Large intestine (tissue), 12 donors: ENCODE measurements at places on chromosomes 2 and 18.

- no peak overlapping the region for H3K27ac ChIP-seq
- H3K4me1 ChIP-seq, result peaks cover 3% of the 10 kb centered on the region
- H3K27me3 ChIP-seq, result no peaks in the 10 kb centered on the region
- no peak overlapping the region for H3K4me3 ChIP-seq
- H3K36me3 ChIP-seq, result no peaks in the 10 kb centered on the region
- DNase-seq, result no peak
These were observed 2.3 kb downstream of the ZC3H6 start for GRCh38 chr2:112277596-112278220.

- DNase-seq, result no peak
- H3K36me3 ChIP-seq, result no peaks in the 10 kb centered on the region
- H3K4me1 ChIP-seq, result no peaks in the 10 kb centered on the region
- no peak overlapping the region for H3K4me3 ChIP-seq
- no peaks in the 10 kb centered on the region for H3K27me3 ChIP-seq
- H3K27ac ChIP-seq, result no peak overlapping the region
These were observed 195.1 kb downstream of the TXNL1 start for GRCh38 chr18:56443166-56443907.

DNA sequence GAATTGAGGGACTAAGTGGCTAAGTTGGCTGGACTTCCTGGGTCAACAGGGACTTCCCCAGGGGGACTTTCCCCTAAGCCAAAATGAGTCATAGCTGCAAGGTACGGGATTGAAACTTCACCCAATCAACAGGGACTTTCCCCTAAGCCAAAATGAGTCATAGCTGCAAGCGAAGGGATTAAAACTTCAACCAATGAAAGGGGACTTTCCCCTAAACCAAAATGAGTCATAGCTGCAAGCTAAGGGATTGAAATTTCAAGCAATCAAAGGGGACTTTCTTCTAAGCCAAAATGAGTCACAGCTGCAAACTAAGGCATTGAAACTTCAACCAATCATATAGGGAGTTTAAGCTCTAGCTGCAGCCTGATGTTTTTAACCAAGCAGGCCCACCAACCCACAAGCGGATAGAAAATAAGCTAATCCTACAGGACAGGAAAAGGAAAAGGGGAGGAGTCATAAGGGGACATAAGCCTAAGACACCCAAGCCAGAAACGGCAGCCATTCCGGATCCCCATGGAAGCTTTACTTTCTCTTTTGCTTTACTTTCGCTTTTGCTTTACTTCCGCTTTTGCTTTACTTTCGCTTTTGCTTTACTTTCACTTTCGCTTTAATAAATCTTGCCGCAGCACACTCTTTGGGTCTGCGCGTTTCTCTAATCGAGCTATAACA lies 1375.4 kb upstream of the CELF4 start:
- H3K27me3 ChIP-seq, result no peaks in the 10 kb centered on the region
- DNase-seq, result no peak
- no peak overlapping the region for H3K4me3 ChIP-seq
- no peak overlapping the region for H3K27ac ChIP-seq

DNA sequence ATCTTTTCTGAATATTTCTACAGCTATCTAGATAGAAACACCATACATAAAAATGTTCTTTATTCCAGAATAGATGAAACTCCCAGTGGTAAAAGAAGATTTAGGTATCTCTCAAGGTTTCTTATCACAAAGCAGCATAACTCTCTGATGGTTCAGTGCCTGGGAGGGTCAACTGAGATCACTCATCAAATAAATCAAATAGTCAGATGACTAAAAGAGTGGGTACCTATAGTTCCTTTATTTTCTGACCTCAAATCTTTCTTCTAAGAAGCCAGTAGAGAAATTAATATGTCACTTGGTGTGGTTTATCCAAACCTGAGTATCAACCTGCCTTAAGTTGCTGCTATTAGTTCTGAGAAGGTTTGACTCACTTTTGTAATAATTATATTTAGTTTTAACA lies 120.9 kb downstream of the TMEFF2 start:
- no peaks in the 10 kb centered on the region for H3K27me3 ChIP-seq
- H3K4me3 ChIP-seq, result no peak overlapping the region
- no peak overlapping the region for H3K27ac ChIP-seq
- DNase-seq, result no peak
- H3K4me1 ChIP-seq, result no peaks in the 10 kb centered on the region

DNA sequence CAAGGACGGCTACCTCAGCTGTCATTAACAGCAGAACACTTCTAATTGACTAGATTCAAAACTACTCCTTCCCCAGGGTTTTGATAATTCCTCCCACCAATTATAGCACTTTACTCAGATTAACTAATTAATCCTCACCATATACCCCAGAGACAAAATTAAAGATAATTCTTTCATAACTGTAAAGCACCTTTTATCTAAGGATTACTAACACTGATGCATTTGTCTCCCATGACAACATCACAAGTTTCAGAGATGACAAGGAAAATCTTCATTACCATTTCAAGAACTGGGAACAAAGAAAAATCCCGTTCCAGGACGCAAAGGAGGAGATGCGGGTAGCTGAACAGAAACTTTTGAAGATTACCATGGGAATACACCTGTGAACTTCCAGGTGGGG lies 129.4 kb upstream of the ITGA6 start:
- no peak for DNase-seq
- no peaks in the 10 kb centered on the region for H3K36me3 ChIP-seq
- no peak overlapping the region for H3K27ac ChIP-seq
- H3K4me1 ChIP-seq, result peaks cover 7% of the 10 kb centered on the region
- H3K27me3 ChIP-seq, result no peaks in the 10 kb centered on the region

DNA sequence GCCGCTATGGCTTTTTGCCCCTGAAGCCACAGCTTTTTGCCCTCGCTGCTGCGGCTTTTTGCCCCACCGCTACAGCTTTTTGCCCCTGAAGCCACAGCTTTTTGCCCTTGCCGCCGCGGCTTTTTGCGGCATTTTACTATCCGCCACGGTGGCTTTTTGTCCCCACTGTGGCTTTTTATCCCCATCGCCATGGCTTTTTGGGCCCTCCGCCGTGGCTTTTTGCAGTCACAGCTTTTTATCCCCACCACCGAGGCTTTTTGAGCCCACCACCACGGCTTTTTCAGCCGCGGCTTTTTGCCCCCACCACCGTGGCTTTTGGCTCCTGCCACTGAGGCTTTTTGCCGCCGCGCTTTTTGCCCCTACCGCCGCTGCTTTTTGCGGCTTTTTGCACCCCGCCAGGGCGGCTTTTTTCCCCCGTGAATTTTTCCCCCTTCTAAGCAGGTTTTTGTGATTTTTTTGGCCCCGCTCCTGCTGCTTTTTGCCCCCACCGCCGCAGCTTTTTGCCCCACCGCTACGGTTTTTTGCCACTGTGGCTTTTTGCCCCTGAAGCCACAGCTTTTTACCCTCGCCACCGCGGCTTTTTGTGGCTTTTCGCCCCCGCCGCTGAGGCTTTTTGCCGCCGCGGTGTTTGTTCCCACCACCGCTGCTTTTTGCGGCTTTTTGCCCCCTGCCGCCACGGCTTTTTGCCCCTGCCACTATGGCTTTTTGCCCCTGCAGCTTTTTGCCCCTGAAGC lies 2797.2 kb upstream of the TEKT4 start:
- no peak overlapping the region for H3K4me3 ChIP-seq
- H3K27me3 ChIP-seq, result no peaks in the 10 kb centered on the region
- H3K4me1 ChIP-seq, result no peaks in the 10 kb centered on the region
- H3K27ac ChIP-seq, result no peak overlapping the region
- DNase-seq, result no peak
- no peaks in the 10 kb centered on the region for H3K36me3 ChIP-seq

DNA sequence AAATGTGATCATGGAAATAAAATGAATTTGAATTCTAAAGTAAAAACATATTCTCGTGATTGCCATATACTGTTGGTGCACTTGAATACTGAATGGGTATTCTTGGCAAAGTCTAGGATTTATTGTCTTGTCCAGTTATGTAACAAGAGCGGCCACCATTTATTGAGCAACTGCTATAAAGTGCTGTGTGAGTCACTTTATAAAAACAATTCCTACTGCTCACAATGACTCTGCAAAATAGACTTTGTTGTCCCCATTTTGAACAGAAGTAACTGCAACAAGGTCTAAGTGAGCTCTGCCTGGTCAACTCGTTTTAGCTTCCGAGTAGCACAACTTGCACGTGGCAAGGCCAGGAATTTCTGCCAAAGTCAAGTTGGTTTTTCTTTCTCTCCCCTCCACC lies 995.6 kb upstream of the FANCL start:
- no peak for DNase-seq
- no peaks in the 10 kb centered on the region for H3K36me3 ChIP-seq
- no peaks in the 10 kb centered on the region for H3K27me3 ChIP-seq
- no peak overlapping the region for H3K4me3 ChIP-seq
- H3K4me1 ChIP-seq, result no peaks in the 10 kb centered on the region
- no peak overlapping the region for H3K27ac ChIP-seq

DNA sequence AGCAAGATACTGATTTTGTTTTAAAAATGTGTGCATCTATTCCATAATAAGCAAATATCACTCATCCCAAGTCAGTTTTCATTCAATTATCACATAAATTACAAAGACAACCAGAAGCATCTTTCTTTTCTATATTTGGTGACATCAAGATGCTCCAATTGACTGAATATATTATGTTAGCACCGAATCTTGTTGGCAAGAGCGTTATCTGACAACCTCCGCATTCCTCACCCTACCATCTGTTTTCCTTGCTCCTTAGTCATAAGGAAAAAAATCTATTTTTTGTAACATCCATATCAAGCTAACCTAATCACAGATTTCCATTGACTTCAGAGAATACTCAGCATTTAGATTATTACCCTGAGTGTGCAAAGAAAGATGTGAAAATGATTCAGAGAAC lies 212.2 kb upstream of the KYNU start:
- DNase-seq, result no peak
- no peaks in the 10 kb centered on the region for H3K4me1 ChIP-seq
- no peak overlapping the region for H3K27ac ChIP-seq
- no peaks in the 10 kb centered on the region for H3K36me3 ChIP-seq
- no peaks in the 10 kb centered on the region for H3K27me3 ChIP-seq
- H3K4me3 ChIP-seq, result no peak overlapping the region
